ENCODE measurements at places on chromosomes 2 and 18.

DNA sequence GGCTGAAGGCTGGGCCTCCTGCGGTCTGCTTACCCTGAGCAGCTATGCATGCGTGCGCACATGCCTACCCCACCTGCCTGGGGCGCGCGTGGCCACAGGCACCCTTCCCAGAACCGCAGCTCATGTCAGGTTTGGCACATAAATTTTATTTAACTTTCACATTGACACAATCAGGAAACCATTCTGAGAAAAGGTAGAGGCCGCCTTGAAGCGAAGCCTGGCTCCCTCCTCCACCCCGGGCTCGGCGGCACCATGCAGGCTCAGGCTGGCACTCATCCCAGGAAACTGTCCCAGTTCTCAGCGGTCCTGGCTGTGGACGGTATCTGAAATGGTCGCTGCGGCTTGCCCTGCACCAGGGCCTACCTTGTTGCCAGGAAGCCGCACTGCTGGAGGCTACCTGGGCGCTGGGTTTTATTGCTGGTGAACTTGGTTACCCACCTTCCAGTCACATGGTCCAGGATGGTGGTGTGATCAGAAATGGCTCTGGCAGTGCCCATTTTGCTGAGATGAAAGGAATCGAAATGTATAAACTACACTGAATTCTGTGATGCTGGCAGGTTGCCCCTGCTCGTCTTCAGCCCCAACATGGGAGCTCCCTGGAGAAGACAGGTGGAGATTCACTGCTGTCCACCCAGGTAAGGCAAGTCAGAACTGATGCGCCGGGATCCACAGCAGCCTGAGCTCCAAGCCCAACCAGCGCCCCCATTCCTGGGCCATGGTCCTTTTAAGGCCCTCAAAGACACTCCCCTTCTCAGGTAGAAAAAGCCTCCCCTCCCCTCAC lies 25.5 kb downstream of the CHST10 start:
- no peak for DNase-seq

DNA sequence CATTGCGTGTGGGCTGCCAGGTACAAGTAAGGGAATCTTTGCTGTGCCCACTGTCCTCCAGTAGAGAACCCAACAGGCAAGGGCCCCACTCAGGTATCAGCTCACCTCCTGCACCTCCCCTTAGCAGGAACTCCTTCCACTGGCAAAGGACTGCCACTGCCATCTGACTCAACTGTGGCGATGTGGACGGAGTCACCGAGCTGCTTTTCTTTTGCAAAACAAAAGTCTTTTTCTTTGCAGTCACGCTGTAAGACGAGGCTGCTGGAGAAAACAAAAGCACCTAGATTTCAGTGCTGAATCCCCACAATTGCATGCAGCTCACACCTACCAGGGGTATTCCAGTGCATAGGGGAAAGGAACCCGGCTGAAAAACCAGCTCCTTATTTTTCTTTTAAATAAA lies 7.9 kb downstream of the MTERF4 start:
- DNase-seq, result no peak

DNA sequence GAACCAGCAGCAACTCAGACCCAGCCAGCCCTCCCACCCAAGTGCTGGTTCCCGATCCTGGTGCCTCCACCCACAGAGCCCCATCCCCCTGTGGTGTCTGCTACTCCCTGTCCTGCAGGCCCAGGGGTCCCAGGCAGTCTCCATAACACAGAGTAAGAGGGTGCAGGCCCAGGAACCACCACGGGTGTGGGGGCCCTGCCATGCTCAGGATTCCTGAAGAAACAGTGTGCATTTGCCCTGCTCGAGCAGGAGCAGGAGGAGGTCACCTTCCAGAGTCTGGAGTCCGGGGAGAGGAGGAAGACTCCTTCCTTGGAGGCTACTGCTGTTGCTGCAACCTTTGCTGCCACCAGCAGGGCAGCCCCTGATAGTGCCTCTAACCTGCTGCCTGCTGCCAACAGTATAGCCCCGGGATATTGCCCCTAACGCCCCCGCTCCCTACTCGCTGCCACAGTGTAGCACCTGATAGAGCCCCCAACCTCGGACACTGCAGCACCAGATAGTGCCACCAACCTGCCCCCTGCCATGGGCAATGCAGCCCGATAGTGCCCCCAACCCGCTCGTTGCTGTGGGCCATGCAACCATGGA lies 46.8 kb upstream of the ANKRD62 start:
- no peak for DNase-seq

DNA sequence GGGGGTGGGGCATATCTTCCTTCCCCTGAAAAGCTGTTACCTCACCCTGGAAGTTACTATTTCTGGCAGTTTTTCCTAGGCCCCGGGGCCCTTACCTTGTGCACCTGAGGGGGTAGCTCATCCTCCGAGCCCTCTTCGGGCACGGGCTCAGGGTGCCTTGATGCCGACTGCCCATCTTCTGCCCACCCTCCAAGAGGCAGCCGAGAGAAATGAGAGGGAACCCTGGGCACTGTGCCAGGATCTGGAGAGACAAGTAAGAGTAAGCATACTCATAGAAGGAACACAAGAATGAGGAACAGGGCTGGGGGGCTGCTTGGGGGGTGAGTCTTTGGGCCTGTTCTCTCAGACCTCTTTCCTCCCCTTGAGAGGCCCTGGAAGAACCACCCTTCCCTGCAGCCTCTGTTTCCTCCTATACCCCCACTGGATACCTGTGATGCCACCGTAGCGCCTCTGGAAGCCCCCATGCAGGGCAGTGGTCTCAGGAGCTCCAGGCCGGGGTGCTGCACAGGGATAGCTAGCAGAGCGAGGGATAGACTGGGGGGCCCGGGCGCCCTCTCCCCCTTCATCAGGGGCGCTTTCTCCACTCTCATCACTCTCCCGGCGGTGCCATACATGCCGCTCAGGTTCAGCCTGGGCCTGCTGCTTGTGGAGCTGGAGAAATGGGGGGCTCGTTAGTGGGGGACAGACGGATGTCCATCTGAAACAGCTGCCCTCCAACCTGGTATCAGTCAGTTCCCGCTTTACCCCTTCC lies 2.1 kb upstream of the ABCB6 start:
- no peak for DNase-seq

- DNase-seq, result no peak
Observed at GRCh38 chr18:10985689-10986088, 163.7 kb downstream of the PIEZO2 start.

GRCh38 chr2:197307933-197308521 lies 2.6 kb downstream of the ANKRD44 start:
- no peak for DNase-seq

DNA sequence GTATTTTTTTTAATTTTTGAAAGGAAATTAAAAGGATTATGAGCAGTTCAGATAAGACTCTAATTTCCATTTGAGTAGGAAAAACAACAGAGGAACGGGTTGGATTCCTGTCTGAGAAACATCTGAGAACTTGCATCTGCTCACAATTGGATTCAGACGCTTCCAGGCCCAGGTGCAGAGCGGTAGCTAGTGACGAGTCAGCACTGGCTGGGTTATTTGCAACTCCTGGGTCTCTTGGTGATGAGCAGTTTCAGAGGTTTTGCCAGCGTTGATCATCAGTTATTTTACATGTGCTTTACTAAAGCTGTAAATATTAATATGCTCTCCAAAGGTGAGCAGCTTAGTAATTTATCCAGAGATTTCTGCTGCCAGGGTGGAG lies 39.1 kb upstream of the B3GNT7 start:
- DNase-seq, result no peak

DNA sequence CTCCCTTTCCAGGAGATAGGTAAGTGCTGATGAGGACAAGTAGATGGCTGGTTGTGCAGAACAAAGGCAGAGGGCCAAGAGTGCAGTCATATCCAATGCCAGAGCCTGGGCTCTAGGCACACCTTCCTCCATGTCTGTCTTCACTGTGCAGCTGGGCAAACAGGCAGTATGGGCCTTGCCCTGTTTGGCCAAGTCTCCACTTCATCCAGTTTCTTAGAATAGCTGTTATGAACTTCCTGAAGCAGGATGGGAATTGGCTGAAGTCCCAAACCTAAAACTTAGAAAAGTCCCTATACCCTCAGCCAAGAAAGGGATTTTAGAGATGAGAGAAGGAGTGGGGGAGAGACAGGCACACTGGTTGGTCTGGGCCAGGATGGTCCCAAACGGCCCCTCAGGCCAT lies 37.5 kb upstream of the CYP26B1 start:
- no peak for DNase-seq

GRCh38 chr18:48374423-48375149 lies 34.6 kb downstream of the ZBTB7C start:
- no peak for DNase-seq

DNA sequence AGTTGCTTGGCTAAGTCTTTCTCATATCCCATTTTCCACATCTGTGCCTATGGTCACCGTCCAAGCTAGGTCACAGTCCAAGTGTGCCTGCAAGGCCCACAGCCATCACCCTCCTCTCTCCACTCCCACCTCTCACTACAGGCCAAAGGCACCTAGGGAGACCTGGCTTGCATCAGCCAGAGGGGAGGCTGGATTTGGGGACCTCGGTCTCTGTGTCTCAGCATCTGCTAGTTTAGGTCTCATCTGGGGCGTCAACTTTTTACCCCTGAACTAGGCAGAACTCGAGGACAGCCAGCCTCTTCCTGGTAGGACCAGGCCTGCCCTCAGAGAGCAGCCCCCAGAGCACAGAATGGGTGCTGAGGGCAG lies 217.1 kb downstream of the DYSF start:
- DNase-seq, result no peak
